Fibroblast of mammary gland (primary cell): ENCODE measurements at places on chromosomes 4 and X.

GRCh38 chrX:48278958-48279357 lies 23.8 kb downstream of the SSX1 start:
- DNase-seq: peak; percentile 73

DNA sequence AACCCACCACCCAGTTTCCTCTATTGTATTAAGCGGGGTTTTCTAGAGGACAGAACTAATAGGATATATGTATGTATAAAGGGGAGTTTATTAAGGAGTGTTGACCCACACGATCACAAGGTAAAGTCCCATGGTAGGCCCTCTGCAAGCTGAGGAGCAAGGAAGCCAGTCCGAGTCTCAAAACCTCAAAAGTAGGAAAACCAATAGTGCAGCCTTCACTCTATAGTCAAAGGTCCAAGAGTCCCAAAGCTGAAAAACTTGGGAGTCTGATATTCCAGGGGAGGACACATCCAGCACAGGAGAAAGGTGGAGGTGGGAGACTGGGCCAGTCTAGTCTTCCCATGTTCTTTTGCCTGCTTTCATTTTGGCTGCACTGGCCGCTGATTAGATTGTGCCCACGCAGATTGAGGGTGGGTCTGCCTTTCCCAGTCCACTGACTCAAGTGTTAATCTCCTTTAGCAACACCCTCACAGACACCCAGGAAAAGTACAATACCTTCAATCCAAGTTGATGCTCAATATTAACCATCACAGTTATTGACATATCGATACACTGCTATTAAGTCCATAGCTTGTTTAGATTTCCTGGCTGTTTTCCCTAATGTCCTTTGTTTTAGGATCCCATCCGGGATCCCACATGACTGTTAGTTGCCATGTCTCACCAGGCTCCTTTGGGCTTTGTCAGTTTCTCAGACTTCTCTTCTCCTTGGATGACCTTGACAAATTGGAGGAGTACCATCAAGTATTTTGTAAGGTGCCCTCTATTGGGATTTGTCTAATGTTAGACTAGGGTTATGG lies 12.2 kb downstream of the UCHL1 start:
- no peak for DNase-seq

- DNase-seq: no peak
These were observed 76.4 kb upstream of the SHISA3 start for GRCh38 chr4:42320822-42321388.

DNA sequence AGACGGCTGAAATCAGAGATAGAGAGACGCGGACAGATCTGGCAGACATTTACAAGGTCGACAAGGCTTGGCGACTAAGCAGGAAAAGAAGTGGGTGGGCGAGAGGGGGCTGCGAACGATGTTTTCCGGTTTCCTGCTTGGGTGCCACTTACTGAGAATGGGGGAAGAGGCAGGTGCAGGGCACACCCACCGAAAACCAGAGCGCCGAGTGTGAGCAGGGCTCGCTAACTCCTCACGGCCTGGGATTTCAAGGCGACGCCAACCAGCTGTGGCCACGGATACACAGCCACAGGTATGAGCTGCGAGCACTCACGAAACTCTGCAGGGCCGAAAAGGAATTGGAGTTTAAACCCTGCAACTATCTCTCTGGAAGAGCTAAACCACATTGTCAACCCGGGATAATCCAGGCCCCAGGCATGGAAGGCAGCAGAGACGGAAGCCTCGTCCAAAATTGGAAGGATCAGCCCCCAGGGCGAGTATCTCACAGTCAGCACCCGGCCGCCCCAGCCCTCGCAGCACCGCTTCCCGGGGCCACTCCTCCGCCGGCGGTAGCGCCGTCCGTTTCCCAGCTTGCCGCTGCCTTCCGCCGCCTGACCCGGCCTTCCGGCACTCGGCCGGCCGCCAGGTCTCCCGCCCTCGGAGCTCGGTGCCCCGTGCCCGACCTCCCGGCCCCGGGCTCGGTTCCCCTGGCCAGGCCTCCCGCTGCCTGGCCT lies 778 bp downstream of the CASP3 start:
- peak; percentile 30 for DNase-seq

- no peak for DNase-seq
These were observed 55.2 kb downstream of the RTL3 start for GRCh38 chrX:78603908-78604307.

- no peak for DNase-seq
These were observed 8.1 kb upstream of the STPG2 start for GRCh38 chr4:98151145-98151924.

DNA sequence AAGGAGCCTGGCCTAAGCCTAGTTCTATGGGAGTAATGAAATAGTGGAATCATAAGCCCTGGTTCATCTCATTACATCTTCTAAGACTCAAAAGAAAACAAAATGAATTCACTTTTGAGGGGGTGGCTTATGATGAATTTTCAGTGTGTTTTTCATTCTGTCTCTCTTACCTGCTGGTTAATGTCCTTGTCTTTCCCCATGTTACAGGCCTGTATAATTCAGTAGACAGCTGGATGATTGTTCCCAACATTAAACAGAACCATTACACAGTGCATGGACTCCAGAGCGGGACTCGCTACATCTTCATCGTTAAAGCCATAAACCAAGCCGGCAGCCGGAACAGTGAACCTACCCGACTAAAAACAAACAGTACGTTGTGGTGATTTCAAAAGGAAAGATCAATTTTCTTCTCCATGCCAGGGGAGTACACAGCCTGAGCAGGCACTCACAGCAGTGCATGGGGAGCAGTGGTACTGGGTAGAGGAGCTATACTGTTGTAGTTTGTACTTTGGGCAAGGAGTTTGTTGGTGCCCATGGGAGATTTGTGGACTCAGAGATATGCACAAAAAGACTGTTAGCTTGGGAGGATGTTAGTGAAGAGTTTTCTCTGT lies 57.9 kb downstream of the TEX13B start:
- no peak for DNase-seq

DNA sequence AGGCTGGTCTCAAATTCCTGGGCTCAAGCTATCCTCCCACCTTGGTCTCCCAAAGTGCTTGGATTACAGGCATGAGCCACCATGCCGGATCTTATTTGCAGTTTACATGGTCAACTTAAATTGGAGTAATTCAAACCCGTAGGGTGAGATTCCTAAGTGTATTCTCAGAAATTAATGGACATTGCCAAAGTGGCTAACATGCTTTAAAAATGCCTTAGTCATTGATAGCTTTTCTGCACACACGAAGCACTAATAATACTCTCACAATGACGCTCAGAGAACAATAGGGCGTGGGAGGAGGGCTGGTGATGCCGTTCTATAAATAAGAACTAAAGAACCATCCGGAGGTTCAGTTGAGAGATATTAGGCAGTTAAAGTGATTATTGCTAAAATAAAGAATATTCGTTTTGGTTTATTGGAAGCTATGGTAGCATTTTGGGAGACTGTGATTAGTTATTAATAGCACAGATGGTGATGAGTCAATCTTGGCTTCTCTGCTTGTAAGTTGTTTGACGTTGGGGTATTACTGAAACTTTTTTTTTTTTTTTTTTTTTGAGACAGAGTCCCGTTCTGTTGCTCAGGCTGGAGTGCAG lies 79.1 kb downstream of the TRAPPC11 start:
- DNase-seq: peak; percentile 68

DNA sequence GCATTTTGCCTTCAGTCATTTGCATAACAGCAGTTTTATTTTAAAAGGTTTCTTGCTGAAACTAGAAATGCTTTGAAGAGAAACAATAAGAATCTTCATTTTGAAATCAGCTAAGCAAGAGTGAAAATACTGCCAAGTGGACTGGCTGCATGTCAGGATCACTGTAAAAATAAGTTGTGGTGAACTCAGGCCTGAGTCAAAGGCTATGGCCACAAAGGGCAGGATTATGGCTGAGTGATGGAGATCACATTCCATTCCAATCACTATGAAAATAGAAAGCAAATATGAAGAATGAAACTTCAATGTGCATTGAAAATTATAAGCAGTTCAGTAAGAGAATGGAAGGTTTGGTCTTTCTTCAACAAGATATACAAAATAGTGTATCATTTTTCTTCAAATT lies 224.5 kb downstream of the PCDH18 start:
- peak; percentile 88 for DNase-seq

GRCh38 chrX:10071451-10072144 lies 85.2 kb upstream of the CLCN4 start:
- DNase-seq: peak; percentile 31

GRCh38 chr4:165343353-165344191 lies 16.1 kb downstream of the MSMO1 start:
- peak; percentile 25 for DNase-seq

GRCh38 chr4:73211968-73212367 lies 46.6 kb downstream of the ANKRD17 start:
- no peak for DNase-seq

DNA sequence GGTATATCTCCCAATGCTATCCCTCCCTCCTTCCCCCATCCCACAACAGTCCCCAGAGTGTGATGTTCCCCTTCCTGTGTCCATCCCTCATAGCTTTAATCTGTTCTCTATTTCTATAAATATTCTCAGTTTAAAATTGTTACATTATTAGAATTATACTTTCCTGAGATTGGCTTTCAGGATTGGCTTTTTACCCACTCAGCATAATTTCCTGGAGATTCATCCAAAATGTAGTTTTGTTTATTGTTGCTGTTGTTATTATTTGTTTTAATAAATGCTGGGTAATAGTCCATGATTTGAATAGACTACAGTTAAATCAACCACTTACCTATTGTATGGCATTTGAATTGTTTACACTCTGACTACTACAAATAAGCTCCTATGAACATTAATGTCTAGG lies 936.4 kb downstream of the FAT4 start:
- DNase-seq: no peak

DNA sequence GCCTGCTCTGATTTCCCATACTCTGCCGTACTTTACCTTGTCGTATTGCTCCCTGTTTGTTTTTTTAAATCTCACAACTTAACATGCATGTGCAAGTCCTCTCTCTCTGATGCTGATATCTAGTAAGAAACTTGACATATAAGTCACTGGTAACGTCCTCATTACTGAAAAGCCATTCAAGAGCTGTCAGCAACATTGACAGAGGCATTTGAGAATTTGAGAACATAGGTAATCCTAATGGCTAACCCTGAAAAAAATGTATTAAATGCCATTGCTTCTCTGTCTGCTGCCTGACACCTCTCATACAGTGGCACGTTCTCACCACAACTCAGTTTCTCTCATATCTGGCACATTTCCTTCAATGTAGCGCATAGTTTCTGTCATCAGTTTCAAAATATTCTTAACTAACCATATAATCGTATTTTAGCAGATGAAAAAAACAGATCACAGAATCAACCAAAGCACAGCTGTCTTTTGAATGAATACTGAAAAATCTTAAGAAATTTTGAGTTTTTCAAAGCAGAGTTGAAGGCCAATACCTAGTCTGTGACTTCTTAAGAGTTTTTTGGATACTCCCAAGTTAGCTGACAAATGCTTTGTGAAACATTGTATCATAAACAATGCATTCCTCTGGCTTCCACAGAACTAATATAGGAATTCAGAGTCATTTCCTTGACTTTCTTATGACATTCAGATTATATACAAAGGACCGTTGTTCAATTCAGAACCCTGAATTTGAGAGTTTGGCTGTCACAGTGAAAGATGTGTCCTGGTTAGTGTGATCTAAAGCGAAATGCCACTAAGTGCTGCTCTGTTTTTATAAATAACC lies 996.4 kb downstream of the C4orf33 start:
- no peak for DNase-seq

DNA sequence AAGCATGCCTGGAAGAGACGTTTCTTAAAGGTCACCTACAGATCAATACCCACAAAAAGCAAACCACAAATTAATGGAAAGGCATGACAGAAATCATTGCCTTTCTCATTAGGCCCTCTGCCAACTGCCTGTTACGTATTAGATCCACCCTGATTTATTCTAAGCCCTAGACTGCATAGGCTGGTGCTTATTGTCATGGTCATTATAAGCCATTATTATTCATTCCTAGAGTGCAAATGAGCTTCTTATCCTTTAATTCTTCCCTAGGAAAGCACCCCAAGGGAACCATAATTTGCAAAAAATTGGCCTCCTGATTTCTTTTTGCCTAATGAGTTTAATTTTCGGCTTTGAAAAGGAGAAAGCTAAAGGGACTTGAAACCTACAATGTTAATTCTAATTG lies 184.2 kb upstream of the GPRIN3 start:
- DNase-seq: no peak

DNA sequence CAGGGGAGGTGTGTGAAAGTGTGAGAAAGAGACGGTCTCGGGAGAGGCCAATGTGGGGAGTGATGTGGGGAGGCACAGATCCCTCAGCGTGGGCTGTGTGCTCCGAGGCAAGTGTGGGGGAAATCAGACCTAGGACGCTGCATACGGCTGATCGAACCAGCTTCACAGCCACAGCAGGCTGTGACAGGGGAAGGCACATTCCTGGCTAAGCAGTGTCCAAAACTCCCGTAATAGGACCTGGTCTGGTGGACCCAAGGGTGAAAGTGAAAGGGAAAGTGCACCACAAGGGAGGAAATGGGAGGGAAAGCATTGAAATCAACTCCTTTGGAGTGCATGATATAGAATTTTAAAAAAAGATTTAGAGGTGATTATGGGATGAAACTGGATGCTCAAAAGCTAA lies 10.9 kb upstream of the RHOXF2 start:
- no peak for DNase-seq

- no peak for DNase-seq
These were observed 853.4 kb downstream of the PCDH7 start for GRCh38 chr4:31573554-31573953.

DNA sequence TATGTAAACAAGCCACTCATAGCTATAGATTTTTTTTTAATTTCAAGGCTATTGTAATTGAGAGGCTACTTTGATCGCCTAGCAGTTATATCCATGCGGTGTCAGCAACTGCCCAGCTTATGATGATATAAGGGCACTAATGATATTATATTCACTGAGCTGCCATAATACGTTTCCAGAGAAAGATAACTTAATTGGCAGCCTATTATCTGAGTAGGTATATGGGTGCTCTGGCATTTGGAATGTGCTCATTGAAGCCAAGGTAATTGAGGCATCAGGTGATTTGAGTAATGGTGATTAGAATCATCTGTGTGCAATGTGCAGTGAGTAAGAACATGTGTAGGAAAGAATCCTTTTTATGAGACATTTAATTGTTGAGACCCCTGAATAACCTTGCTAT lies 490.0 kb downstream of the CENPC start:
- no peak for DNase-seq

- DNase-seq: no peak
These were observed 36.3 kb upstream of the PDGFRA start for GRCh38 chr4:54192811-54193210.
